ENCODE measurements at places on chromosomes 2 and 18. TPM values are rescaled to one million over a fixed set of nuclear protein-coding genes. Genes with fewer than 3 reads are reported as not detected.

The CNDP1 gene
- 0.31 TPM for total RNA-seq

The CYS1 gene
- total RNA-seq = 4.0 TPM

DNA sequence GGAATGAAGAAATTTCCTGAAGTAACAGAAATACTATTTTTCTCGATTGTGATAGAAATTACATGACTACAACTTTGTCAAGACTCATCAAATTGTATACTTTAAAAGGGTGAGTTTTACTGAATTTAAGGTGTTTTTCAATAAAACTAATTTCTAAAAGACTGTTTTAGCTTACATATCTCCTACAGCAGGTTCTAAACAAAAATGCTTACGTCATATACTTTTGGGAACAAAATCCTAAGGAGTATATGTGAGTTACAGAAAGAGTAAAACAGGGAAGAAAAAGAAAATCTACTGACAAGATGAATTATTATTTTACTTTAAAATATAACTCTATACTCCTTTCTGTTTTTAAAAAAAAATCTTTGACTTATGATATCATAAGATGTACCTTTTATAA, 660.3 kb upstream of the PKDCC start:
- DNase-seq = no peak

GRCh38 chr18:56286775-56287325, 351.5 kb downstream of the TXNL1 start:
- DNase-seq = no peak

DNA sequence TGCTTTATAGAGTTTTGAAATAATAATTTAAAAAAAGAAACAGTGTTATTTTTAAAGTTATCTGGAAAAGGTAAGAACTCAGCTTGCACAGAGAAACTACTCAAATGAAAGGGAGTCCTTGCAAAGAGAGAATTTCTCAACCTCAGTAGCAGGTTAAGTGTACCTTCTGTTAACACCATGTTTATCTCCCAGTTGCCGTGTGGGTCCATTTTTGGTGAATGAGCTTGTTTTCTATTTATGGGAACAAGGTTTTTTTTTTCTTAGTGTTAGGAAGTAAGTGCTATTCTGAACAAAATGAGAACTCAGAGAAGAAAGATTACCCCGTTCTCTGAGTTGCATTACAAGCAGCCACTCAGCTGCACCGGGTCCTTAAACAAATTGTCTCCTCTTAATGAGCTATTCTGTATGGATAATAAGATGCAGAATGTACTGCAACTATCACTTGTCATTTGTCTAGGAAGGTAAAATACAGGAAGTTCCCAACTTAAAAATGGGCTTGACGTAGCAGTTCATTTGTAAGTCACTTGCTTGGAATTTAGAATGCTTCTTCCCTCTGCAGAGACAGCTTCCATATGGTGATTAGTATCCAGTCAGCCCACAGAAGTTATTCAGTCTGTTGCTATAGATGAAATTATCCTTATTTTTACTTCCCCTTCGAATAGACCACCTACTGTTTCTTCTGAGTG, 74.9 kb downstream of the LTBP1 start:
- no peak for DNase-seq

DNA sequence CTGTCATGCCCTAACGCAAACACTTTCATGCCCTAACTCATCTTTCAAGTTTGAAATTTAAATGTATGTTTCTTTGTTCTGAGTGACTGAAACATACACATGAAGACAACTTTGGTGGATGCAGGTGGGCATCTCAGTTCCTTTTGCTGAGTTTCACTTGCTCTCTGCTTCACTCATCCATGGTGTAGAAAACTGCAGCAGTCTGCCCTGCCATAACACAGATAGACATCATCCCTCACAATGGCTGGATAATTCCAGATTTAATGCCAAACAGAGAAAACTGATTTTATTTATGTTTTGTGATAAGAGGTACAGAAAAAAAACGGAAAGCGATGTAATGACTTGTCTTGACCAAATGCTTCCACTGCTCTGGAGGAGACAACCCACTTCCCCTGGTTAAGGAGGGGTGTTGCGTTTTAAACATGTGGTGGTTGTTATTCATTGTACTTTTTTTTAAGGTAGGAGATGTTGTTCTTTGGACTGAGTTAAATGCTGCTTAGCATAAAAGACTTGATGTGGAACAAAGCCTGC, 70.4 kb downstream of the RHBDD1 start:
- no peak for DNase-seq

DNA sequence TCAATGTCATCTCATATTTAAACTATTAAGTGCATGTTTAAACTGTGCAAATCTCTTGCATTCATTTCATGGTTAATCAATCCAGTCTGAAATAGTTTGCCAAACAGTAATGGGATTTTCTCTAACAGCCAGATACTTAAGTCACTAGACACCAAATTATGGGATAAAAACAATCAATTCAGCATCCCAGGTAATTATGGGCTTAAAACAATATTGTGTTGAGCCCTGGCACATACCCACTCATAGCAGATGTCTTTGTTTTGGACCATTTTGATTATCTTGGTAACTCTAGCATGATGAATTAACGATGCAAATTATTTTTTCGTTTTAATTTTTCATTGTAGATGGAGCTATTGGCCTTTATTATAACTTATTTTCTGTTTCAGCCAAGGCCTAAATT, 118.5 kb upstream of the CD302 start:
- no peak for DNase-seq

DNA sequence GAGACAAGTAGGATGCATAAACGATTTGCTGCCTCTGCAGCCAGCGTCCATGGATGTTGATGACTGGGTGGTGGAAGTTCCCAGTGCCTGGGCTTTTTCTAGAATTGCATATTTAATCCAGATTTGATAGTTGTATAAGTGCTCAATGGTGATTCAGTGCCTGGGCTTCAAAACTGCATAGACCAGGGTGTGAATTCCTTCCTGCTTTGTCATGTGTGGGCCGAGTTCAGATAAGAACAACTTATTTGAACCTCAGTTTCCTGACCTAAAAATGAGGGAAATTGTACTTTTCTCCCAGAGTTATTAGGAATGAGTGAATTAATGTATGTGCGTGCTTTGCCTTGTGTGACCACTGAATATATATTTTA, 154.6 kb downstream of the WDSUB1 start:
- DNase-seq = no peak

All from ureter (tissue), 1 donor.